Jurkat, Clone E6-1 (cell line): ENCODE measurements at places on chromosomes 7 and 10.
A peak's percentile ranks its signal among the peaks of the same experiment; 100 is the strongest.

- no peak for DNase-seq
These were observed 6.0 kb downstream of the CHPF2 start for GRCh38 chr7:151238190-151238810.

GRCh38 chr10:76398043-76398710, 966.8 kb downstream of the LRMDA start:
- DNase-seq: no peak

GRCh38 chr10:50857579-50857978, 27.8 kb downstream of the A1CF start:
- no peak for DNase-seq

DNA sequence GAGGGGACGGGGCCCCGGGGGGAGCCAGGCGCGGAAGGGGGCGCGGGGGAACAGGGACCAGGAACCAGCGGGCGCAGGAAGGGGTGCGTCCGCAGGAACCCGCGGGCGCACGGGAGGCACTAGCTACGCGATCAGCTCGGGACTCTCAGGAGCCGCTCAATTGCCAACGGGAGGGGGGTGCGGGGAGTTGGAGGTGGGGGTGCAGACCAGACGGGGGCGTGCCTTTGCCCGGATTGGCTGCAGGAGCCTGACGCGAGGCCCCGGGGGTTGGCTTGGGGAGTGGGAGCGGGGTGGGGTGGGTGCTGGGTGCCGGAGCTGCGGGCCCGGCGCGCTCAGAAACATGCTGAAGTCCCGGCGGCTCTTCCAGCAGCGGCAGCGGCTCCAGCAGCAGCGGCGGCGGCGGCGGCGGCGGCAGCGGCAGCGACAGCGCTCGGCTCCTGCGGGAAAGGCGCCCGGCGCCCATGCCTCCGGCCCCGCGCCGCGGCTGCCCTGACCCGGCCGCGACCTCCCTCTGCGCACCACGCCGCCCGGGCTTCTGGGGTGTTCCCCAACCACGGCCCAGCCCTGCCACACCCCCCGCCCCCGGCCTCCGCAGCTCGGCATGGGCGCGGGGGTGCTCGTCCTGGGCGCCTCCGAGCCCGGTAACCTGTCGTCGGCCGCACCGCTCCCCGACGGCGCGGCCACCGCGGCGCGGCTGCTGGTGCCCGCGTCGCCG, at the start of gene ADRB1:
Gene ADRB1 (plus strand): TSS at position 335 of the 715 bp plus-strand sequence. CDS start 267 bp downstream, at position 602.
- peak; percentile 88 for DNase-seq

DNA sequence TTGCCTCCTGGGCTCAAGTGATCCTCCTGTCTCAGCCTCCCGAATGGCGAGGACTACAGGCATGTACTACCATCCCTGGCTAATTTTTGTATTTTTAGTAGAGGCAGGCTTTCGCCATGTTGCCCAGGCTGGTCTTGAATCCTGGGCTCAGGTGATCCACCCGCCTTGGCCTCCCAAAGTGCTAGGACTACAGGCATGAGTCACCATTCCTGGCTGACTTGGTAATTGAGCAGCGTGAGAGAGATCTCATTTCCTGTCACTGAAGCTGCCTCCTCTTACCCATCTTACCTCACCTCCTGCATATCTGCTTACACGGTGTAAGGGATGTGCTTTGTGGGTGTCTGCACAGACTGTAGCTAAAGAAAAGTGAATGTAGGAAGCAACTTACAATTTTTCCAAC, 9.7 kb downstream of the IFIT3 start:
- no peak for DNase-seq

DNA sequence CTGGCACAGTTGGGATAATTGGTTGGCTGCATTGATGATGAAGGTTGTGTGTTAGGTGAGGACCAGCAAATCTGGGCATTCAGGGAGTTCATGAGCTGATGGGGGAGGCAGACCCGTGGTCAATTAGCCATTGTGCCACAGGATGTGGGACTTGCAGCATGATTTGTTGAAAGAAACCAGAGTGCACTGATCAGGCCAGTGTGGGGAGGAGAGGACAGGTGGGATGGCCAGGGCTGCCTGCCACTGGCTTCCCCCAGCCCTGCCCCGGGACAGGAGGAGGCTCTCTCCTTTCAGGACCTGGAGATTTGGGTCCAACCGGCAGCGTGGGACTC, 4.3 kb downstream of the CLIP2 start:
- DNase-seq: no peak

- DNase-seq: no peak
These were observed 1.3 kb upstream of the CALCR start for GRCh38 chr7:93575555-93576399.

GRCh38 chr7:38394660-38395059, 121.2 kb upstream of the TARP start:
- no peak for DNase-seq

DNA sequence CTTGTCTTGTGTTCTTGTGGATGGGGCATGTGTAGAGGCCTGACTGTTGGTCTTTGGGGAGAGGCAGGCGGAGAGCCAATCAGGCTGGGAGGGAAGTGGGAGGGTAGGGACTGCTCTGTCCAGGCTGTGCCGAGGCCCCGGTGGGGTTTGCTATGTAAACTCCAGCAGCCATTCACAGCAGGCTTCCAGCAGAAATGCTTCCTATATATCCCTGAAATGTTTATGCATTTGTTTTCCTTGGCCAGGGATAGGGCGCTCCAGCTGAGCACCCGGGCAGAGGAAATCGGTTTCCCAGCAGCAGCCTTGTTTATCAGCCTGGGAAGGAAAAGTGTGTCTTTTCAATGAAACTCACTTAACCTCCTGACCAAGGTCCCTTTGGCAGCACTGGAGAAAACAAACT, 18.3 kb upstream of the AQP1 start:
- DNase-seq: no peak

DNA sequence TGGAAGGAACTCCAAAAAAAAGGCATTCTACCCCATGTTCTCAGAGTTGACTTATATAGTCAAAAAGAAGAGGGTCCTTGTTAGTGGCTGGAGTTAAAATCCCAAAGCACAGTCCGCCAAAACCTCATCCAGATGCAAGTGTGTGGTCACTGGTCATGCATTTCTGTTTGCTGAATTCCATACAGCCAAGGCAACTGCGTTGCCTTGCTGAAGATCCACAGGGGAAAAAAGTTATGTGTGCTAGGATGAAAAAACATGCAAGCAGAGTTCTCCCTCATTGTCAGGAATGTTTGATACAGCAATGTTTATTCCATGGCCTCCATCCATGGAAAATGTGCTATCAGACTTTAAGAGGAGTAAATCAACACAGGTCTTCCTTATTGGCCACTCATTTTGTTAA, 213.1 kb downstream of the CREB5 start:
- DNase-seq: no peak

DNA sequence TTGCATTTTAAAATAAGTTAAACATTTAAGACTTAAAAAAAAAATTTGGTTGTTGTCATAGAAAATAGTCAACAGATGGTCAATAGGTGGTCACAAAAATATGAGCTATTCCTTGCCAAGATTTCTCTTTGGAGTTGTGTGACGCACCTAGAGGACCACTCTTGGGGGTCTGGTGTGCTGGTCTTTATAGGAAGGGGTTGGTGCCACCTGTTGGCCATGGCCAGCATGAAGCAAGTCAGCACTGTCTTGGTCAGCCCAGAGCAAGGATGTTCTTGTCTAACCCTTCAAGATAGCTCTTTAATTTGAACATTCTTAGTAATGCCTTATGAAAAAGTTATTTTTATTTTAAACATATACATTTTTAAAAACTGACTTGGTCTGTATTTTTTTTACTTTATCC, 267.9 kb upstream of the CNTNAP2 start:
- DNase-seq: peak; percentile 4
